ENCODE measurements at places on chromosomes 4 and X.

- DNase-seq: no peak
These were observed 94.6 kb downstream of the REELD1 start for GRCh38 chr4:146308951-146309350.

- no peak for DNase-seq
These were observed 3.2 kb downstream of the UNC5C start for GRCh38 chr4:95545546-95545945.

DNA sequence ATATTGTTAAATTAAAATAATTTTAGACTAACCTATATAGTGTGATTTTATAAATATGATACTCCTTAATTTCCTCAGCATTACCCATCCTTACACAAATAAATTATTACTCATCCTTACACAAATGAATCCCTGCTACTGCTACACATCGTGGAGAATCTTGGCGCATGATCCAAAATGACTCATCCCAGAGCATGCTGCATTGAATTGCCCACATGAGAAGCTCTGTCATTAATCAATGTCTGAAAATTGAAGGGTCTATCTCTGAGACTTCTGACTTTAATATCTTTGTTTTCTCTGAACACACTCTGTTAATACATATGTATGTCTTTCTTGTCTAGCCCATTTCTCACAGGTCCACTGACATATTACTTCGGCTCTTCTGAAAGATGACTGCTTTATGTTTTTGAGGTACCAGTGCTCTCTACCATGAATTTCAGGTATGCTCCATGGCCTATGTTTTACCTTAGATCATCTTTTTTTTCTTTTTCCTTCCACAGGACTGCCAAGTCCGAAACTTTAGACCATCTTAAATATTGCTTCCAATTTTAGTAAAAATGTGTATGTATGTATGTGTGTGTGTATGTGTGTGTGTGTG, 15.7 kb upstream of the DUSP21 start:
- no peak for DNase-seq

DNA sequence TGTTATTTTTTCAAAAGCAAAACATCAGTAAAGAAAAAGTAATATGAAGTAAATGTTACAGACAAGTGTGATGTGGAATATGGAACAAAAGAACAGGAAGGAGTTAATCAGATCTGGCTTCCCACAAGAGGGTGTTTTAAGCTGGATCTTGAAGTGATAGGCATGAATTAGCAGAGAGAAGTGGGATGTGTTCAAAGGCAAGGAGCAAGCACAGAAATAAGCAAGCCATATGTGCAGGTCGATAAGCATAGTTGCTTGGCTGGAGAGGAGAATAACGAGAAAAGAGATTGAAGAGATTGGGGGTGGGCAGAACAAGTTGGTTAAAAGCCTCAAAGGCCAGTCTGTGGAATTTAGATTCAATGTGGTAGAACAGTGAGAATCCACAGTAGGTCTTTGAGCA, 60.9 kb upstream of the PRPS1 start:
- no peak for DNase-seq
